Kidney epithelial cell (primary cell): ENCODE measurements at places on chromosomes 7 and 10. TPM values are rescaled to one million over a fixed set of nuclear protein-coding genes. Genes with fewer than 3 reads are reported as not detected.

PNLIPRP2 gene
- total RNA-seq: not detected in 2 replicates

MUC3A gene
- 0.17 and 0.34 TPM in 2 replicates for total RNA-seq

TUBB8 gene
- not detected in 2 replicates for total RNA-seq

PRR15 gene
- 16.2 and 21.4 TPM in 2 replicates for total RNA-seq

CAV2 gene
- 42.4 and 53.5 TPM in 2 replicates for total RNA-seq

- no peak for DNase-seq
Observed at GRCh38 chr10:57898231-57898630, 369.5 kb downstream of the IPMK start.

DNA sequence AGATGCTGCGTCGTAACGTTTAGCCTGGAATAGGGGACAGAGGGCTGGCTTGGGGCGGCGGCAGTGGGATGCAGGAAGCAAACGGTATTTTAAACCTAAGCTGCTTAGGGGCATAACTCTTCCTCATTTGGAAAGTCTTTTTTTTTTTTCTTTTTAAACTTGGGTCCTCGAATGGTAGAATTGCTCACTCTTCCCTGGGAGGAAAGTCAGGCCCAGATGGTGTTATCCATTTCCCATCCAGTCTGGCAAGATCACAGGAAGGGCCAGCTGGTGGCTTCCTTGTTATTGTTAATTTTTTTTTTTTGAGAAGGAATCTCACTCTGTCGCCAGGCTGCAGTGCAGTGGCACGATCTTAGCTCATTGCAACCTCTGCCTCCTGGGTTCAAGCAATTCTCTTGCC, 56.6 kb downstream of the TMEM209 start:
- DNase-seq: no peak

DNA sequence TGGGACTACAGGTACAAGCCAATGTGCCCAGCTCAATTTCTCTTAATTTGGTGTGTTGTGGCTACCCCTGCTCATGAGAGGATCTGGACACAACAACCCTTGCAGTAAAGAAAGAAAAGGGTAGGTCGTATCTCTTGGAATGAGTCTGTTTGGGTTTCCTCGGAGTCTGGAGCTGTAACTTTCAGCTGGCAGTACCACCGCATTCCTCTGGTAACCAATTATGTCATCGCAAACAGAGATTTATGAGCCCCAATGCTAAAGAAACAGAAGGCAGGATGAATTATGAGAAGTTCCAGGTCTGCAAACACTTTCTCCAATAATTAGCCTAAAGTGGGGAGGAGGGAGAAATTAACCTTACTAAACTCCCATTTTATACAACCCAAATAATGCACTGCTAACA, 186.6 kb upstream of the NRP1 start:
- no peak for DNase-seq

GRCh38 chr10:81306971-81307782, 567.8 kb upstream of the NRG3 start:
- DNase-seq: no peak

DNA sequence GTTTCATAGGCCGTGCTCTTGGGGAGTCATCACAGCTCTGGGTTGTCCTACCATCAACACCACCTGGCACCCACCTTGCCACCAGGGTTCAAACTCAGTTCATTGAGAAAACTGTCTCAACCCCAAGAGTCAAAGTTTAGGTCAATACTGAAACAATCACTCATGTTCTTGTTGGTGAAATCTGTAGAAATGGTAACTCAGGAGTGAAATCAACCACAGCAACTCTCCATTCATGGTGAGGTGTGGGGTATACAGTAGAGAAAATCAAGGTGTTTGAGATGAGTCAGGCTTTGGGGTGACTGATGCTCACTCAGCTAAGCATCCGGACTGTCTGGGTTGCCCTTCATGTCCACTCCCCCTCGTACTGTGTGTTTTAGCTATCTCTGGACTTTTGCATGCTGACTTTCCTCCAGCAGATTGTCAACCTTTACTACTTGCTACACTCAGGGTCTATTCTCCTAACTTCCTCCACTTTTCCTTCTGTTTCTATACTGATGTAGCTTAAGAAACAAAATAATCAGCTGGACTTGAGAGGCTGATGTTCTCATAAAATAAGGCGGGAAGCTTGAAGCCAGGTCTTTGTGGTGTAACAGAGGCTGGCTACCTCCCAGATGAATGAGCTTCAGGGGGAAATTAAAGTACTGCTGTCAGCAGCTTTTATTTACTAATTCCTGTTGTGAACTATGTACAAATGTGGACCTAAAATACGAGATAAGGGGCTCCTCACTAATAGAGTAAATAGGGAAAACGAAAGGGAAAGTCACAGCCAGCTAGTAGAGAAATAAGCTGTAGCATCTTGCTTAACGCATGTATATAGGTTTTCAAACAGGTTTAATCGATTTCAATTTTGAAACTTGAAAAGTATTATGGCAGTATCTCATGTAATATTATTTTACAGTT, 173.6 kb upstream of the AKR1E2 start:
- DNase-seq: no peak

GRCh38 chr7:14275356-14275755, 285.9 kb upstream of the ETV1 start:
- DNase-seq: no peak

- DNase-seq: no peak
Observed at GRCh38 chr7:143499743-143500348, 22.2 kb downstream of the TAS2R41 start.

DNA sequence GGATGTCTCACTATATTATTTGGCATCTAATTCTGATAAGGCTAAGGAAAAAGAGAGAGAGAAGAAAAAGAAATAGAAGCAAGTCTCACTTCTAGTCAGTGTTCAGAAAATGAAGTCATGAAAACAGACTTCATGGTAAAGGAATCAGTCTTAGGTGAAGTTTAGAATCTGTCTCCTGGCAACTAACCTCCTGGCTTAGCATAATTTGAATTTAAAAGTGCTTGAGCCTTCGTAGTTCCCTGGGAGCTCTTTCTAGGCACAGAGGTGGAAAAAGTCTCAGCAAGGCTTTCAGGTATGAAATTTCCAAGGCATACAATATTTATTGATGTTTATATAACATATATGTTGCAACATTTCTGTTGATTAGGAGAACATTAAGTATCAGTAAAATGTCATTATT, 10.4 kb downstream of the CHRM2 start:
- DNase-seq: no peak

DNA sequence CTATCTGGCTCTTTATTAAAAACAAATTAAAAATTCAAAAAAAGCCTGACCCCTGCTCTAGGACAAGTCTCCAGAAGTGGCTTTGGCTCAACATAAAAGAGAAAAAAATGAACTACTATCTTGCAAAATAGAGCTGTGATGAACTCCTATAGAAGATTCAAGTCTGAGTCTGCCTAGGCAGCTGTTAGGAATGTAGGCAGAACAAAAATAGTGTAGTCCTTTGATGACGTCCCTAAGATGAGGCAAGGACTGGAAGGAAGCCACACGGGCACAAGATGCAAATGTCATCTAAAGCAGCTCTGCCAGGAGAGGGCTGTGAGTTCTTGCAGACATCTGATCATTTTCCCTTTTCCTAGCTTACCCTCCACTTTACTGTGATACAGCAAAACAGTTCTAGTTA, 20.5 kb downstream of the ASNS start:
- DNase-seq: no peak

DNA sequence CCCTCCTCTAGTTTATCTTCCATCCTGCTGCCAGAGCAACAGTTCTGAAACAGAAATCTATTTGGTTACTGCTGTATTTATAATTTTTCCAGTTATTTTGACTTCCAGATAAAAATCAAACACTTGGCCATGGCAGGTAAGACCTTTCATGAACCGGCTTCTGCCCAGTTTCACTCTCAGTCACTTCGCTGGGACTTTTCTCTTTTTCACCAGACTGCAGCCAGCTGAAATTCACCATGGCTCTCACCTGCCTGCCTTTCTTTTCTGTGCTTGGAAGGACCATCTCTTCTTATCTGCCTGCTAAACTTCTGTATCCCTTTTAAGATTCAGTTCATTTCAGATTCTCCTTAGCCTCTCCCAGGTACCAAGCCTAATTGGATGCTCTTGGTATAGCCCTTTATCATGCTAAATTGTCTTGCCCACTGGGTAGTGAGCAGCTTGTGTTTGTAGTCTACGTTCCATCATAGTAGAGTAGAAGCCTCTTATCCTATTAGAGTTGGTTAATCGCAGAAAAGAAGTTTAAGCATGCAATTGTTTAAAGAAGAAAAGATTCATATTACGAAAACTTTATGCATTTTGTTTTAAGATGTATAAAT, 71.7 kb downstream of the TAF3 start:
- no peak for DNase-seq

- DNase-seq: no peak
Observed at GRCh38 chr10:3494131-3494837, 290.7 kb downstream of the KLF6 start.

- no peak for DNase-seq
Observed at GRCh38 chr7:116769546-116769945, 92.8 kb upstream of the CAPZA2 start.

DNA sequence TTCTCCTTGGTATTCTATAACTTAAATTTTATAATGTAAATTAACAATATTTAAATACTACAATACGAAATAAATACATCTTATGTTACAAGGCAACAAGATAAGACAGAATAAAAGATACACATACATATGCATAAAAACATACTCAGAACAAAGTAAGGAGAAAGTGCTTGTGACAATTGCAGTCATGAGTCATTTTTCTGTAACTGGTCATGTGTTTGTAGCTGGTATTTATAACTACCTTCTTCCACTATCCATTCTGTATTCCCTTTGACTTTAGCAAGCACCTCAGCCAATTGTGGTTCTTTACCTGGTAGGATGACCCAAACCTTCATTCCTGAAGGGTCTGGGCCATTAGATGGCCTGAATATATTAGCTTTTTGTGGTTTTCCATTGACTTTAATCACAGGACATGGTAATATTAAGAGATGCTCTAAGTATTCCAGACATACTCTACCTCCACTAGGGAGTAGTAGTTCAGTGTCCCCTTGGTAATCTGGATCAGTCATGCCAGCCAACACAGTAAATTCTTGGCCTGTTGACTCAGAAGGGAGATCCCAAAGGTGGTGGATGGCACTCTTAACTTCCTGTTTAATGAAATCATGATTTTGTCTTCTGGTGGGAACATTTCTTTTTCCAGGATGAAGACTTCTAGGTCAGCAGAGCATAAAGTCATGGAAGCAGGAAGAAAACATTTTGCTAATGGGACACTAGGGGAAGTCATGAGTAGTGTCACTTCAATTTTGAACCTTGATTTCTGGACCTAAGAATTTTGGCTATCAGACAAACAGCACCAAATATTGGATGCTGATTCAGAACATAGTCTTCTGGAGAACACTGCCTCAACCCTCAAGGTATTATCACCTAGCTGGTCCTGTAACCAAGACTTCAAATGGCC, 733.7 kb upstream of the IGFBP3 start:
- peak; percentile 63 for DNase-seq

DNA sequence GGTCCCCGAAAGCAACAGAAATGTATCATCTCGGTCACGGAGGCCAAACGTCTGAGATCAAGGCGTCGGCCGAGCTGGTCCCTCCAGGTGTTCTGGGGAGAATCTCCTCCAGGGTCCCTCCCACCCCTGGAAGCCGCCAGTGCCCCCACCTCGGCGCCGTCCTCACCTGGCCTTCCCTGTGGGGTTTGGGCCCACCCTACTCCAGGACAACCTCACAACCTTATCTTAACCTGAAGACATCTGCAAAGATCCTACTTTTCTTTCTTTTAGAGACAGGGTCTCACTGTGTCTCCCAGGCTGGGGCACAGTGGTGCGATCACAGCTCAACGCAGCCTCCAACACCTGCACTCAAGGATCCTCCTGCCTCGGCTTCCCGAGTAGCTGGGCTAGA, 33.4 kb downstream of the ADAP1 start:
- DNase-seq: no peak

DNA sequence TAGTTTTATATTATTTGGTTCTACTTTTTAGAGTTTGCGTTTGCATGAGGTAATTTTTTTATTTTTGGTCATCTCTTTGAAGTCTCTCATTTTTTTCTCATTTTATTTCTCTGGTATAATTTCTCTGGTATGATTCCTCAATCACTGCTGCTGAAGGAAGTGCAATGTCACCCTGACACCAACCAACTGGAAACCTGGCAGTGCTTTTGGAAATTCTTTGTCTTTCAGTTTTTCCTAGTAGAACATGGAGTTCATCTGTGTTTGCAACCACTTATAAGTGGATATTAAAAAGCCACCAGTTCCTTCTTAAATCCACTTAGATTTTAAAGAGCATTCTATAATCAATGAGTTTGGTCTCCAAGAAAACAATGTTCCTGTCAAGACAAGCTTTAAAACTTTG, 291.8 kb downstream of the PRKG1 start:
- no peak for DNase-seq

GRCh38 chr10:69962746-69963135, 89.9 kb upstream of the MACROH2A2 start:
- DNase-seq: no peak

- no peak for DNase-seq
Observed at GRCh38 chr10:24617771-24618396, 105.8 kb downstream of the ARHGAP21 start.

GRCh38 chr7:32070051-32070405, 179 bp downstream of the PDE1C start:
- no peak for DNase-seq

DNA sequence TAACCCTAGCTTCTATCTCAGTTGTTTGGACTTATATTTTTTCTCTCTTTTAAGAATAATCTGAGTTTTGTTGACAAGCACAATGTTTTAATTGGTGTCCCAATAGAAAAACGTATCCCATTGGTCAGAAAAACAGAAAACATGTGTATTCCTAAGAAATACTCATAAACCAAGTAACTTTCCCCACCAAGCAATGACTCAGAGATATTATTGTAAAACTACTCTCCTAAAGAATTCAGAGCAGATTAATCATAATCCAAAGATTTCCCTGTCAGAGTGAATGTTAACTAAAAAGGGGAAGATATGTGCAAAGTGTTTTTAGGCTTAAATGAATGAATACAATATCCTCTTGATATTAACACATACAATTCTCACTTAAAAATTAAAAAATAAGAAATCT, 29.4 kb upstream of the MBL2 start:
- peak; percentile 43 for DNase-seq

DNA sequence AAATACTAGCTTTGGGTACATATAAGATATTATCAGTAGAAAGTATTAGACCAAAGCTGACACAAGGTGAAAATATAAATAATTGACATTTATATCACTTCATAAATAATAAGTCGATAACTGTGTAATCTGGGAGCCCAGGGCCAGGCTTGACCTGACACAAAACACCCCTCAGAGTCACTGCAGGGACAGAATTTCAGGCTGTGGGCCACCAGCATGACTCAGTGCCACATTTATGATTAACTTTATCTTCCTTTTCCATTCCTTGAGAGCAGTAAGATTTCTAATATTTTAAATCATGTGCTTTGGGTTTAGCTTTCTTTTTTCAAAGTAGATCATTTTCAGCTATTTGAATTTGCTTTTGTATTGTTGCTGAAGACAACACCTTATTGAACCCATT, 102.9 kb upstream of the NFE2L3 start:
- DNase-seq: no peak
